ENCODE measurements at places on chromosomes 13 and 19. TPM values are rescaled to one million over a fixed set of nuclear protein-coding genes. Genes with fewer than 3 reads are reported as not detected.

Gene CNOT3
- total RNA-seq, result 18.8 TPM

Gene IGFL4
- not detected for total RNA-seq

Gene RNF113B
- not detected for total RNA-seq

Gene KIR2DL3
- 0.44 TPM for total RNA-seq

Gene LRRC63
- total RNA-seq, result 1.2 TPM

Gene OR7C1
- not detected for total RNA-seq

Gene CEACAM20
- not detected for total RNA-seq

Gene CLC
- not detected for total RNA-seq

Gene ATP4B
- total RNA-seq, result not detected

Gene ZNF790
- total RNA-seq, result 7.7 TPM

Gene LYPD3
- total RNA-seq, result 0.30 TPM

DNA sequence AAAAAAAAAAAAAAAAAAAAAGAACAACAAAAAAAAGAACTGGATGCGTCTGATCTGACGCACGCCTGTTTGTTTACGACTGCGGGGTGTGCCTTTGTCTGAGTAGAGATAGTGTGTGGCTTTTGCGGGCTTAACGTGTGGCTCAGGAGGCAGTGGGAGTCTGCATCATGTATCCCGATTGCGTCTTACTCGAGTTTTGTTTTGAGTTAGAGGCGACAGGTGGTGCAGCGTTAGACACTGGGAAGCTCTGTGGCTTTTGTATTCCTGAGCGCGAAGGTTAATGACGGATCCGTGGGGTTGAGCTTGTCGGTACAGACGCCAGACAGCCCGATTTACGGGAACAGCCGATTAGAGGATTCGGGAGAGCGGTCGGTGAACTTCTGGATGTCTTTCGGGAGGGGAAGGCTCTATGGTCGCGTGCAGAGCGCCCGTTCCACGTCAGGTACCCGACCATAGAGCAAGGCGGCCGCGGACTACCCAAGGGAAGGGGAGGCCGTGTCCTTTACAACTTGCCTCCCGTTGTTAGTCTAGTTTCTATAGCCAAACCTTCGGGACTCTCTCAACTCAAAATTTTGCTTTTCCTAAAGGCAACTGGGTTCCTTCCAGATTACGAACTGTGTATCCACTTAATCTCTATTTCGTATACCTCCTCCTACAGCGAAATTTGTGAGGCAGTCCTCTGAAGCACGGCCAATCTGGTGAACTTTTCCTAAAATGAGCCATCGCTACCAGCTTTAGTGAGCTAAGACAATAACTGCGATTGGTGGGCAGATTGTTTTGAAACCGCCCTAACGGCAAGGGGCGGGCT lies 926 bp upstream of the HNRNPUL1 start:
- no peaks in the 10 kb centered on the region for H3K27me3 ChIP-seq
- peaks cover 14% of the 10 kb centered on the region for H3K36me3 ChIP-seq
- H3K4me3 ChIP-seq, result peak overlapping the region; percentile 67
- DNase-seq, result peak; percentile 45

DNA sequence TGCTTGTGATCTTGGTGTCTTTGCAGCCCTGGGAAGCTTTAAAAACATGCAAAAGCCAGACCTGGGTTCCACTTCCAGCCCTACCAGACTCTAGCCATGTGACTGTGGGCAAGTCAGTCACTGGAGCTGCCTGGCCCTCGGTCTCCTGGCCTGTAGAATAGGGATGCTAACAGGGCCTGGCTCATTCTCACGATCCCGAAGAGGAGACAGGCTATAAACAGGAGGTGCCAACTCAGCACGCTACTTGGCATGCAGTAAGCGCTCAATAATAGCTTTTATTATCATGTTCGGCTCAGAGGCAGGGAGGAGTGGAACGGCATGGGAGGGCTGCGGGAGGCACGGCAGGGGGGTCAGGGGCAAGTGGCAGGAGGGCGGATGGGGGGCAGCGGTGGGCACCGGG lies 1.7 kb downstream of the CTXN1 start:
- DNase-seq, result no peak
- no peaks in the 10 kb centered on the region for H3K36me3 ChIP-seq

DNA sequence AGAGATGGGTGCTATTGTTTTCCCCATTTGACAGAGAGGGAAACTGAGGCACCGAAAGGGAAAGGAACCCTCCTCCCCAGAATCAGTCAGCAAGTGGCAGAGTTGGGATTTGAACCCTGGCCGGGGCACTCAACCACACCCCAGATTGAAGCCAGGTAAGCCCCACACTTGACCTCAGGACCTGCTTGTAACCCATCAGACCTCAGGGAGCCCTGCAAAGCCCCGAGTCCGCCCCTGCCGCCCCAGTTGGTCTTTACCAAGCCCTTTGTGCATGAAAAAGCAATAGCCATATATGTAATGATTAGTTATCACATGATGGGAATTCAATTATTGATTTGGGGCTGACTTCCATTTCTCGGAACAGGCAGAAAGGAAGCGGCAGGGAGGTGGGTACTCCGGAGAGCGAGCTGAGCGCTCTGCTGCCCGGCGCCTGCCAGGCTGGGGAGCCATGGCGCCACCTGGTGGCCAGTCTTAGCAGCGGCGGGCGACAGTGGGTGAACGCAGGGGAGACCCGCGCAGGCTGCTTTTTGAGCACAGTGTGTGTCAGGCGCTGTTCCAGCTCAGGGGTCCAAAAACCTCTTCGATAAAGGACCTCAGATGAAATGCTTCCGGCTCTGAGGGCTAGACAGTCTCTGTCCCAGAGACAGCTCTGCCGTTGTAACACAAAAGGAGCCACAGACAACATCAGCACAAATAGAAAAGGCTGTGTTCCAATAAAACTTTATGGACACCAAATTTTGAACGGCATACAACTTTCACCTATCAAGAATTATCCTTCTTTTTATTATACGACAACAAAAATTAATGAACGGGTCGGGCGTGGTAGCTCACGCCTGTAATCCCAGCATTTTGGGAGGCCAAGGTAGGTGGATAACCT lies 82.9 kb upstream of the CACNA1A start:
- peak; percentile 94 for DNase-seq
- no peaks in the 10 kb centered on the region for H3K4me1 ChIP-seq
- no peaks in the 10 kb centered on the region for H3K36me3 ChIP-seq
- no peaks in the 10 kb centered on the region for H3K27me3 ChIP-seq

DNA sequence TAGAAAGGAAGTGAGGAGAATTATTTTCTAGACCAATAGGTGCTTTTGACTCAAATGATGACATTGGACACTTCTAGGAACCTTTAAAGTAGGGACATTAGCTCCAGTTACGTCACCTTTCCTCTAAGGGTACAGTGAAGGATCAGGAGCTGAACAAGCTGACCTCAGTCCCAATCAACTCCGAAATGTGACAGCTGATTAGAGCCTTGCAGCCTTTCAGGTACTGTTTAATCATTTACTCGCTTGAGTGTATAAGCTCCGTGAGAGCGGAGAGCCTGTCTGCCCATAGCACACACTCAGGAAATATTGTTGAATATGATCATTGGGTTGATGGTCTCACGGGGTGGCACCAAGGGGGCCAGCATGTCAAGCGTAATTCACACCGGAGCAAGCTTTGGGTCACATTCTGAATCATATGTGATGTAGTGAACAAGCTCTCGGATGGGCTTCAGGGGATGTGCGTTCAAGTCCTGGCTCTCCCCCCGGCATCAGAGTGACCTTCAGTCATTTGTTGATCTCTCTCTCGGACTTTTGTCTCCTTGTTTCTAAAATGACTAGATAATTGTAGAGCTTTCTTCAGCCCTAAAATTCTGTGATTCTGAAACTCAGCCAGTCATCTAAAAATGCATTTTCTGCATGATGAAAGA lies 141.9 kb downstream of the ZIC5 start:
- H3K4me3 ChIP-seq, result no peak overlapping the region
- DNase-seq, result no peak
- H3K27ac ChIP-seq, result no peak overlapping the region
- H3K4me1 ChIP-seq, result no peaks in the 10 kb centered on the region

DNA sequence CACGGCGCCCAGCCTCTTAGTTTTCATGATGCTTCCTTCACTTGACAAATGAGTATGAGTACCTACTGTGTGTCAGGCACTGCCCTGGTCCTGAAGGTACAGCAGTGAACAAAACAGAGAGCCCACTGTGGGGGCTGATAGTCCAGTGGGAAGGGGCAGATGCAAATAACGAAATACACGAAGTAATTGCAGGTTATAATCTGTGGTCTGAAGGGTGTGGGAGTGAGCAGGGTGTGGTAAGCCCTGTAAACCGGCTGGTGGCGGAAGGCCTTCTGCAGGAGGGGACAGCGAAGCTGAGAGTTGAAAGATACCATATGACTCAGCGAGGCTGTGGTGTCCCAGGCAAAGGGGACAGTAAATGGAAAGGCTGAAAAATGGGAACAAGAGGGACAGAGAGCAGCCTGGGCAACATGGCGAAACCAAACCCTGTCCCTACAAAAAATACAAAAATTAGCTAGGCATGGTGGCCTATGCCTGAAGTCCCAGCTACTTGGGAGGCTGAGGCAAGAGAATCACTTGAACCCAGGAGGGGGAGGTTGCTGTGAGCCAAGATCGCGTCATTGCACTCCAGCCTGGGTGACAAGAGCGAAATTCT lies 60.5 kb downstream of the MAP4K1 start:
- no peak overlapping the region for H3K27ac ChIP-seq
- H3K4me1 ChIP-seq, result no peaks in the 10 kb centered on the region
- no peak overlapping the region for H3K4me3 ChIP-seq
- no peaks in the 10 kb centered on the region for H3K27me3 ChIP-seq
- no peaks in the 10 kb centered on the region for H3K36me3 ChIP-seq

DNA sequence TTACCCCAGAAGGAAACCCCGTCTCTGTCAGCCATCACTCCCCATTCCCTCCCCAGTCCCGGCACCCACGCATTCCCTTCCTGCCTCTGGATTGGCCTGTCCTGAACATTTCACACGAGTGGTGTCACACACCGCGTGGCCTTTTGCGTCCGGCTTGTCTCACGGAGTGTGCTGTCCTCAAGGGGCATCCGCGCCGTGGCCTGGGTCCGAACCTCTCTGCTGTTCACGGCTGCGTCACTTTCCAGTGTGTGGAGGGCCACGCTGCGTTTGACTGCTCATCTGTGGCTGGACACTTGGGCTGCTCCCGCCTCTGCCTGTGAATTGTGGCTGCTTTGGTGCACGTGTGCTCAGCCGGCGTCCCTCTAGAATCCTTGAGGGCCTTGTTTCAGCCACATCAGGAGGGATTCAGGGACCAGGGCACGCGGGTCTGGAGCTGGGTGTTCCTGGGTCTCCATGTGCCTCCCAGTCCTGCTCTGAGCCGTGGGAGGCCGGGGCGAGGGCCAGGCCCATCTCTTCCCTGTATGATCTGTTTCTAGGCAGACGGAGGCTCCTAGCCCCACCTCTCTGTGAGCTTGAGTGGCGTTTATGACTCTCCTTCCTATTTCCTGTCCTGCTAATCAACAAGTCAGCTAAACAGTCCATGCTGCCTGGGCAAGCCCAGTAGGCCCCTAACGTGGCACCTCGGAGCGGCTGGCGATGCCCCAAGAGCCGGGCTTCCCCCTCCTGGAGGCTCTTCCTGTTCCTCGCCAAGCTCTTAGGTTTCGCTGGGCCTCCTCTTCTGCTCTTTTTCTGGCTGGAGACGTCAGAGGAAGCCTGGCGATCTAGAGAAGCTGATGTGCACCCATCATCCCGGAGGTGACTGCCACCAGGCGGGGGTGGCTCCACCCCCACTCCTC lies 8.1 kb downstream of the STK11 start:
- H3K36me3 ChIP-seq, result no peaks in the 10 kb centered on the region
- peaks cover 50% of the 10 kb centered on the region for H3K4me1 ChIP-seq
- peak; percentile 73 for DNase-seq
- H3K4me3 ChIP-seq, result no peak overlapping the region

- H3K4me3 ChIP-seq, result no peak overlapping the region
- peak overlapping the region; percentile 40 for H3K27ac ChIP-seq
- H3K4me1 ChIP-seq, result peaks cover 30% of the 10 kb centered on the region
- no peak for DNase-seq
These were observed 38.8 kb upstream of the ALOX5AP start for GRCh38 chr13:30696278-30697176.

DNA sequence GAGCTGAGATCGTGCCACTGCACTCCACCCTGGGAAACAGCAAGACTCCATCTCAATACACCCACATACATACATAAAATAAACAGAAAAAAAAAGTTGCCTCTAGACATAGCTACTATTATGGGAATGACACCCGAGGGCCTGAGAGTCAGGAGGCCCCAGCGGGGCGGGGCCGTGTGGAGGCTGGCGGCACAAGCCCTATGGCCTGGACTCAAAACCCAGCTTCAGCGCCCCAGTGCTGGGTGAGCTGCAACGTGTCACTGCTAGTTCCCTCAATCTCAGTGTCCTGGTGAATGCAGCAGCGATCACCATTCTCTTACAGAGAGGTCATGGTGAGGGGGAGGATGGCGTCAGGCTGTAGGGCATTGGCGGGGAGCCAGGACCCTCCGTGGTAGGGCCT lies 9.2 kb upstream of the ZSCAN1 start:
- H3K4me3 ChIP-seq, result no peak overlapping the region
- H3K4me1 ChIP-seq, result no peaks in the 10 kb centered on the region
- no peaks in the 10 kb centered on the region for H3K36me3 ChIP-seq

DNA sequence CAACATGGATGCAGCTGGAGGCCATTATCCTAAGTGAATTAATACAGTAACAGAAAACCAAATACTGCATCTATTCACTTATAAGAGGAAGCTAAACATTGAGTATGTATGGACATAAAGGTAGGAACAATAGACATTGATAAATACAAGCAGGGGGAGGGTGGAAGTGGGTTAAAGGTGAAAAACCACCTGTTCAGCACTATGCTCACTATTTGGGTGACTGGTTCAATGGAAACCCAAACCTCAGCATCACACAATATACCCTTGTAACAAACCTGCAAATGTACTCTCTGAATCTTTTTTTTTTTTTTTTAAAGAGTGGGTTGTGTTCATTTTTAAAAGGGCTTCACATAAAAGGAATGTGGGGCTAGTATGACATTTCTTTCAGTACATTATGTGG lies 26.9 kb upstream of the CPB2 start:
- no peaks in the 10 kb centered on the region for H3K36me3 ChIP-seq
- no peak overlapping the region for H3K27ac ChIP-seq
- no peaks in the 10 kb centered on the region for H3K27me3 ChIP-seq
- no peaks in the 10 kb centered on the region for H3K4me1 ChIP-seq
